ENCODE measurements at places on chromosomes 5 and 9.

DNA sequence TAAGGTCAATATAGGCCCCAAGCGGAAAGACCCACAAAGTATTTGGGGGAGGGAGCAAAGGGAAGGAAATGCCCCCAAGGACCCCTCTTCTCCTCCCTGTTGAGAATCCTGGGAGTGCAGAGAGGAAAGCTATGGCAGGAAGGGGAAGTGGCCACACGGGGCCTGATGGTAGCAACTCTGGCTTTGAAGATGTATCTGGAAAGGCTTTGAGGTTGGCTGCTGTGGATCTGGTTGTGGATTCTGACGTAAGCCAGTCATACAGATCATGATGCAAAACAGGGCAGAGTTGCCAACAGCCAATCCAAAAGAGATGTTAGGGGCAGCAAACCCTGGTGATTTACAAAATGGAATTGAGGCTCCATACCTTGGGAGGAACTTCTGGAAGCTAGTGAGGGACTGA lies 108.8 kb downstream of the PRKACG start:
- no peak for DNase-seq

- DNase-seq, result no peak
Measured at GRCh38 chr9:105421154-105421553, 26.7 kb upstream of the FSD1L start.

DNA sequence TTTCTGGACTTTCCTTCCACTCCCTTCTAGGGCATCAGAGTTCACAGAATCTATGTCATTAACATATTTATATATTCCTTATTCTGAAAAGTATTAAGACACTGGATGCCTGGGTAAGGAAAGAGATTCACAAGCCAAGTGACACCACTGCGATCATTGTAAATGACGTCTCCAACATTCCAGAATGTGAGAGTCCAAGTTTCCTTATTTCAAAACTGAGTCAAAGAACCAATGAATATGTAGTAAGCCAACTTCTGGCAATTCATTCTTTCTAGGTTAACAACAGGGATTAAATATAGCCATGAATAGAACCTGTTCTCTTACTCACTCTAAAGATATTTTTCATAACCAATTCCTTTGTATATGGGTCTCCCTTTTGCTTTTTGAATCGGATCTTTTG lies 18.1 kb downstream of the RAI14 start:
- peak; percentile 73 for DNase-seq

GRCh38 chr5:122870219-122870856 lies 24.9 kb downstream of the SNX24 start:
- DNase-seq, result peak; percentile 72

GRCh38 chr9:2966565-2967300 lies 122.8 kb upstream of the PUM3 start:
- no peak for DNase-seq

GRCh38 chr5:126046846-126047571 lies 376.2 kb upstream of the GRAMD2B start:
- no peak for DNase-seq

- peak; percentile 44 for DNase-seq
Measured at GRCh38 chr5:77426670-77427069, 65.4 kb downstream of the WDR41 start.

GRCh38 chr5:159310511-159310910 lies 19.8 kb downstream of the IL12B start:
- DNase-seq, result no peak

- DNase-seq, result no peak
Measured at GRCh38 chr5:148418511-148418910, 34.8 kb downstream of the FBXO38 start.

DNA sequence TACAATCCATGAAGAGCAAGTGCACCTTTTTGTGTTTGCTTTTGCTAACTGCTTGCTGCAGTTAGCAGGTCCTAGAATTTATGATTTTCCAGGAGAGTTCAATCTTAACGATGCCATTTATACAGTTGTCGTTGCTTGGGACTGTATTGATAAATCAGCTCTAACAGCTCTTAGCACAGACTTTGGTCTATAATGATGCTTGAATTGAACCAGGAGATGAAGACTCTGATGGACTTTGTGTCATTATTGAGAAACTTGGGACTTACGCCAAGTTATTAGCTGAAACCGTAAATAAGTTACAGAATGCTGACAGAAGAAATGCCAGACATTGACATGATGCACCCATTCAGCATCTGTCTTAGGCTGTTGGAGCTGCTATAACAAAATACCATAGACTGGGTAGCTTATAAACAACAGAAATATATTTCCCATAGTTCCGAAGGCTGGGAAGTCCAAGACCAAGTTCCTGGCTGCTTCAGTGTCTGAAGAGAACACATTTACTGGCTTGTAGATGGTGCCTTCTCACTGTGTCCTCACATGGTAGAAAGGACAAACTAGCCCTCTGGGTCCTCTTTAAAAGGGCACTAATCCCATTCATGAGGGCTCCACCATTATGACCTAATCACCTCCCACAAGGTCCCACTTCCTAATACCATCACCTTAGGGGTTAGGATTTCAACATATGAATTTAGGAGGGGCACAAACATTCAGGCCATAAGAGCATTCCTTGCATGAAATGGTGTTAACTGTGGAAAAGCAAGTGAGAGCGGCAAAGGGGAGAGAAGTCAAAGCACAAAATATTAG lies 17.6 kb downstream of the GLRX start:
- DNase-seq, result no peak

DNA sequence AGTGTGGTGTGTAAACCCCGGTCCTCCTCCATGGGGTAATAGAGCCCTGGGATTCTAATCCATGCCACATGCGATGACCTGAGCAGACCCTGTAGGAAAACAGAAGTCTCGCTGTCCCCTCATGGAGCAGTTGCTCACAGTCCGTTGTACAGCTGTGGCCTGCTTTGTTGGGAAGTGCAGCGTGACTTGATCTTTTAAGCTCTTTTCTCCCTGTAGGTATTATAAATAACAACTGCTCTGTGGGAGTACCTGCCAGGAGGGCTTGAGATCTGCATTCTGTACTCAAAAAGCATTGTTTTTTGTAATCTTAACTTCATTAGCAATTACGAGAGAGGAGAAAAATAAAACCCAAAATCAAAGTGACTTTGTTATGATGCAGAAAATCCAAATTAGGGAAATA lies 17.3 kb downstream of the MEGF10 start:
- no peak for DNase-seq

DNA sequence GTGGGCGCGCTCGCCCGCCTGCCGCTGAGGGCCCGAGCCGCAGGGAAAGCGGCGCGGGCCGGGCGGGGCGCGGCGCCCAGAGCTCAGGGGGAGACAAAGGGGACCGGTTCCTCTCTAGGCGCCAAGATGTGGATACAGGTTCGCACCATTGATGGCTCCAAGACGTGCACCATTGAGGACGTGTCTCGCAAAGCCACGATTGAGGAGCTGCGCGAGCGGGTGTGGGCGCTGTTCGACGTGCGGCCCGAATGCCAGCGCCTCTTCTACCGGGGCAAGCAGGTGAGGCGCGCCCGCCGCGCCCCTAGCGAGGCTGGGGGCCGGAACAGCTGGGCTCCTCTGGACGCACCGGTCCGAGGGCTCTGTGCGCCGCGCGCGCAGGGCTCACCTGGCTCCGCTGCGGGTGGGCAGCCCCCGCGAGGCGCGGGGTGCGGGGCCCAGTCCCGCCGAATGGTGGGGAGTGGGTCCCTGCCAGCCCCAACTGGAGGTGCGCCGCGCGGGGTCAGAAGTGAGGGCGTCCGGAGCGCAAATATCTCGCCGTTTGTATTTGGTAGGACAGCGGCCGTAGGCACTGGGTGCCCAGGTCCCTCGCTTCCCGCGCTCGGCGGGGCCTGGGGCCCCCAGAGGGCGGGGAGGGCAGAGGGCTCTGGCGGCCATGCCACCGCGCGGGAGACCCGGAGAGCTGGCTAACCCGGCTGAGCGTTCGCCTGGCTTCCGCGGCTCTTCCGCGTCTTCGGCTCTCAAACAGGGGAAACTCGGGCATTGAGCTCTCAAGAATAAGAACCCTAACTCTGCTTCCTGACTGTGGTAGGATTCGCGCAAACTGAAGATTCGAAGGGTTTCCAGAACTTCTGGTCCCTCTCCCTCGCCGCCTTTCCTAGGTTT lies 607 bp downstream of the UHRF2 start:
- peak; percentile 34 for DNase-seq

DNA sequence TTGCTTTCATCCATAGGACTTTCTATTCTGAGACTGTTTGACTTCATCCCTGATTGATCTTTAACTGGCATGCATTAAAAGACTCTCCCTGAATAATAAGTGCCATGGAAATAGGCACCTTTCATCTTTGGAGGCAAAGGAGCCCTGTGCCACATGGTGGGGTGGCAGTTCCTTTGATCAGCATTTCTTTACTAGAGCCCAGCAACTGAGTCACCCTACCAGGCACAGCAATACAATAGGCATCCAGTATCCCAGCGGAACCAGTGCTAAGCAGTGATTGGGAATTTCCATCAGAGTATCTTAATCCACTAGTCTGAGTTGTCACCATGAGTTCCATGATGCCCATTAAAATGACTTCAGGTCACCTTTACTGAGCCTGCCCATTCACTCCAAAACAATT lies 476.1 kb upstream of the MPDZ start:
- no peak for DNase-seq

- no peak for DNase-seq
Measured at GRCh38 chr9:133132174-133132573, 11.1 kb upstream of the RALGDS start.

- DNase-seq, result no peak
Measured at GRCh38 chr5:151128817-151129216, 28.8 kb downstream of the ANXA6 start.

GRCh38 chr5:119752921-119753886 lies 123.8 kb downstream of the FAM170A start:
- no peak for DNase-seq

DNA sequence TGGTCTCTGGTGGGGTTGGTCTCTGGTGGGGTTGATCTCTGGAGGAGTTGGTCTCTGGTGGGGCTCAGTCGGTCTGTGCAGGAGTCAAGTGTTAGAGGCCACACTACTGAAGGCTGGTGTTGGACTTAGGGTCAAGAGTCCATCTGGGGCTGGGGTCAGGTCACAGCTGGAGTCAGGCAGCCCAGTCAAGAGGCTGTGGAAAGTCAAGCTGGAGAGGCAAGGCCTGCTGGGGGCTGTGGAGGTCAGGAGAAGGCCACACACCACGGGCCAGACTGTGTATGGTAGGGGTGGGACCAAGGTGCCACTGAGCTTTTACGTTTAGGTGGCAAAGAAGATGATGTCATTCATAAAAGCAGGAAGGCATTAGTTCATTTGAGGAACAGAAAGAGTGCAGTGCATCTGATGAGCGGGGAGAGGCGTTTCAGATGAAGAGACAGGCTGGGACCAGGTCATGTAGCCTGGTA lies 16.7 kb upstream of the CD74 start:
- DNase-seq, result no peak

GRCh38 chr5:158027806-158028775 lies 169.1 kb upstream of the CLINT1 start:
- no peak for DNase-seq

GRCh38 chr5:98510143-98510985 lies 263.1 kb upstream of the RGMB start:
- DNase-seq, result peak; percentile 61

DNA sequence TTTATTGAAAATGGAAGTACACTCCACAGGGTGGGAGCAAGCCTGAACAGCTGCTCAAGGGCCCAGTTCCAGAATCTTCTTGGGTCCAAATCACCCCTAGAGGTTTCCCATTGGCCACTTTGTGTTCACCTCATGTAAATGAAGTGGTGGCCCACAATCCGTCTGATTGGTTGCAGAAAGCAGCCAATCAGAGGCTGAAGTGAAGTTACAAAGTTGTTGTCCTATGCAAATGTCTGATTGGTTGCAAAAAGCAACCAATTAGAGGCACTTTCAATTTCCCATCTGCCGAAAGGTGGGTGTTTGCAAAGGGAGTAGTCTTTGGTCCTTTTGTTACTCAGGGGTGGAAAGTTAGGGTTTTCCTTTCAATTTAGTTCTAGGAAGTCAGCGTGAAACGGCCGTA lies 8.8 kb downstream of the TMEM171 start:
- no peak for DNase-seq

- DNase-seq, result no peak
Measured at GRCh38 chr5:125604104-125604503, 819.1 kb upstream of the GRAMD2B start.

- peak; percentile 46 for DNase-seq
Measured at GRCh38 chr5:158514319-158514985, 585.3 kb downstream of the EBF1 start.

GRCh38 chr9:136648751-136649150 lies 14.0 kb upstream of the EGFL7 start:
- DNase-seq, result no peak

- peak; percentile 24 for DNase-seq
Measured at GRCh38 chr5:131622633-131623032, 12.4 kb downstream of the RAPGEF6 start.

GRCh38 chr5:156254196-156254595 lies 72.8 kb upstream of the SGCD start:
- no peak for DNase-seq

GRCh38 chr5:169302491-169303118 lies 1.7 kb upstream of the SLIT3 start:
- peak; percentile 79 for DNase-seq

DNA sequence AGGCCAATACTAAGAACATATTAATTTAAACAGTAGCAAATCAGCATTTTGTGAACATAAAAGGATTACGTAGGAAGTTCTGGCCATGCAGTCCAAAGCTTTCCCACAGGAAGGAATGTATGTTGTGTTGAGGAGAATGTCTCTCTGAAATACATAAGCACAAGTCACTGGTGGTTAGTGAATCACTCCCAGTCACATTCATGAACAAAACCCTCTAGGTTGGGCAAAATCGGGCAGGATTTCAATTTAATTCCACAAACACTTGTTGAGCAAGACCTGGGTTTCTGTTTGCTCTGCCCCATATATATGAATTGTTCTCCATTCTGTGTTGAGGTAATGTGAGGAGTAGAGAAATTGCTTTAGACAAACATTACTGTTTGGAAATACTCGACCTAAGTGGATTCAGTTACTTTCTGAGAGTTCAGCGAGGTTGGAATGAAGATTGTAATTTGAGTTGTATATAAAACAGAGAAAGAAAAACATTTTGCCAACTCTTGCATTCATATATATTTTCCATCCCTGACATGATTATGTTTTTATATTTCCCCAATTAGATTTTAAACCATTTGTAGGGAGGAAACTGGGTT lies 127.6 kb upstream of the RPS23 start:
- peak; percentile 80 for DNase-seq

DNA sequence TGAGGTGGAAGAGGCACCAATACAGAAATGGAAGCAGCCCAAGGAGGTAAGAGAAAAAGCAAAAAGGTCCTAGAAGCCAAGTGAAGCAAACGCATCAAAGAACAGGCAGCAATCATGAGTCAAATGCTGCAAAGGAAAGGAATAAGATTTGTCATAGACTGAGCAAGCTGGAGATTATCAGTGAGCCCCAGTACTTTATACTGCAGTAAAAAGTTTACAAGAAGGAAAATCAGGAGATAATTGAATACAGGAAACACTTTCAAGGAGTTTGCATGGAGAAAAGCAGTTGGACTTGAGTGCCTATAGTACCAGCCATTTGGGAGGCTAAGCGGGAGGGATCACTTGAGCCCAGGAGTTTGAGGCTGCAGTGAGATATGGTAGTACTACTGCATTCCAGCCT lies 7.2 kb upstream of the HAVCR1 start:
- DNase-seq, result no peak

DNA sequence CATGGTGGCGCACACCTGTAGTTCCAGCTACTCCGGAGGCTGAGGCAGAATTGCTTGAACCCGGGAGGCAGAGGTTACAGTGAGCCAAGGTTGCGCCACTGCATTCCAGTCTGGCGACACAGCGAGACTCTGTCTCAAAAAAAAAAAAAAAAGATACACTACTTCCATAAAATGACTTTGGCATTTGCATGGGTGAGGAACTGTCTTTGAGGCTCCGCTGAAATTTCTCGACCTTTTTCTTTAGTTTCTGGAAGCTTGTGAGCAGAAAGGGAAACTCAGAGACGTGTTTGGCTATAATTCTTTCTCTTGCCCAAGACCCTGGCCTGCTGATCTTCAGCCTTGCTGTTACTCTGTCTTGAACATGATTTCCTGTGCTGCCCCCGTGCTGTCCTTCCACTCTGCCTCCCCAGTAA lies 37.3 kb downstream of the SPIN1 start:
- DNase-seq, result no peak

All from AG20443 (cell line).